AG10803 (cell line): ENCODE measurements at places on chromosomes 12 and 14.

DNA sequence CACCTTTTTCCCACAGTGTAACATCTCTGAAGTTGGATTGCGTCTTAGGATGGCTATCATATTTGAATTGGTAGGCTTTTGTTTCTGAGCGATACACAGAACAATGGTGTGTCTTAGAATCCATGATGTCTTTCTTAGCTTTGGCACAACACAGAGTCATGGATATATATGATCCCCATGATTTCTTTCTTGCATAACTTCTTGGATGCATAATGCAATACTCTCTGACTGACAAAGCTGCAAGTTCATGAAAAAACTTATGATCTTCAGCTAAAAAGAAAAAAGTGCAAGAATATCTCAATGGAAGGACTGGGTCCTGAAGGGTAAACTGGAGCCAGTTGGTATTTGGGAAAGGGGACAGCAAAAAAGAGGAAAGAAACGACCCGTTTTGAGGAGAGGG, 48.1 kb downstream of the VWF start:
- DNase-seq: no peak

DNA sequence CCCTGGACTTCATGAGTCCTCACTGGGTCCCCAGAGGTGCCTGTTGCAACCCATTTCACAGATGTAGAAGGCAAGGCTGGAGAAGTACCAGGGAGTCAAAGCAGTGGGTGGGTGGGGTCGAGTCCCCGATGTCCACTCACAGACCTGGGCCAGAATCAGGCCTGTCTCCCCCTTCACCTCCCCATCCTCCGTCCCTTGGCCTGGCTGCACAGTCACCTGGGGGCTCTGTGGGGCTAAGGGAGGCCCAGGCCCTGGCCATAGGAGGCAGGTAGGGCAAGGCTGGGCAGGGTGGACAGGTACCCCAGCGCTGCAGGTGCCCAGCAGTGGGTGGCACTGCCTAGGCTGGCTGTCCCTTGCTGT, 29.5 kb downstream of the RTL1 start:
- no peak for DNase-seq

- DNase-seq: no peak
Observed at GRCh38 chr12:128178565-128178964, 88.4 kb upstream of the TMEM132C start.

GRCh38 chr12:69026336-69026735, 93.4 kb upstream of the CPM start:
- no peak for DNase-seq

DNA sequence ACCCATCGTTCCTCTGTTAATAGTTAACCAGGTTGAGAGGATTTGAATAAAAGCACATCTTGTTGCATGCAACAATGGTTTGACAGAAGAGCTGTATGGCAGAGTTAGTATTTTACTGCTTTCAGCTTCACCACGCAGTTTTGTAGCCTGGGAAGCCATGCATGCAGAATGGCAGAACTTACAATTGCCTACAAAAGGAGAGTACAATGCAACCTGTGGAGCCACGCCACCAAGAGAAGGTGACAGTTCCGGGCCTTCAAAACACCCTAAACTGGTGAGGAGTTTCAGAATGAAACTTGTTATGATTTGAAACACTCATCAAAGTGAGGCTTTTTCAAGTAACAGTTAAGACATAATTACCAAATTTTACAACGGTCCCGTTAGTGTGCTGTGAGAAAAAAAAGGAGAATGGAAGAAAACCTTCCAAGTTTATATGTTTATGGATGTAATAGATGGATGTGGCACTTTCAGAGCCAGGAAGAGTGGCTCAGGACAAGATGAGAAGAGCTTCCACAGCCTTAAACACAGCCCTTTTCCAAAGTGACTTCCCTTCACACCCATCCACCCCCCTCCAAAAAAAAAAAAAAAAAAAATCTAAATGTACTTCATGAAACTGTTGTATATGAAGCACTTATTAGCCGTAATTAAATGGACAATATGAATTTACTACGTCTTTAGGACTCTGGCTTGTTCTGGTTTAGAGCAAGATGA, 158.7 kb downstream of the EGLN3 start:
- DNase-seq: no peak

DNA sequence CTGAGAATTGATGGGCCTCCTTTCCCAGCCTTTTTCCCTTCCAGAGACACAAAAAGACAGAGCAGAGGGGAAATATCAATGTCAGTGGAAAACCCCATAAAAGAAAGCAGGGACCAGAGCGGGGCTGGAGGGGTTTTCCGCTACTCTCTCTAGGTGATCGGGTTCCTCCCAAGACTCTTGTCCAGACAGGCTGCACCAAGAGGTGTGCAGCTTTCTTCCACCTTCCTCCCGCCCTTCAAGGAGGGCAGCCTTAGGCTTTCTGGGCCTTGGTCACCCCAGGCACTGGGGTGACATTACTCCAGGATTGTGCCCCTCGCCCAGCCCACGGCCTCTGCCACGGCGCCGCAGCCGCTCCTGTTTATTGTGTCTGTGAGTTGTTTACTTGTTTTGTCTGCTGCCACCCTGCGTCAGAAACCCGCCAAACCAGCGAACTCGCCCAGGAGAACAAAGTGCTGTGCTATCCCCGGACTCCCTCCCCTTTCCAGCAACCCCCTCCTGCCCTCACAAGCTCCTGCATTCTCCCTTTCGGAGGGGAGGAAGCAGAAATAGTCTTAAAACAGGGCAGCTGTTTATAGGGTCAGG, 6.7 kb upstream of the HOXC6 start:
- peak; percentile 66 for DNase-seq

DNA sequence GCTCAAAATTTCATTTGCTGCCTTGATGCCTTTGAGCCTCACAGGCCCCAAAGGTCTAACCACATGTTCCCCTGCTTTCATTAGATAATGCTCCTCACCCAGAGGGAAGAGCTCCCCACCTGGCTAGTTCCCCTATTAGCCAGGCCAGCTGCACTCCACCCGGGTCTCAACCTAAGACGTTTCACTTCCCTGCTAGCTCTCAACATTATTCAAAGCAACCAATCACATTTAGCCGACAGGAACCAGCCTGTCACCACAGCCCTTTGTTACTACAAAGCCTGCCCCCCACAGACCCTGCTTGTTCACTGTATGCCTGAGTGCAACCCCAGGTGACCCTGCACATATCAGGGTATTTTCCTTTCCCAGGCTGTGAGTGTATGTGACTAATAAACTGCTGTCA, 78.6 kb downstream of the SLC15A5 start:
- no peak for DNase-seq

DNA sequence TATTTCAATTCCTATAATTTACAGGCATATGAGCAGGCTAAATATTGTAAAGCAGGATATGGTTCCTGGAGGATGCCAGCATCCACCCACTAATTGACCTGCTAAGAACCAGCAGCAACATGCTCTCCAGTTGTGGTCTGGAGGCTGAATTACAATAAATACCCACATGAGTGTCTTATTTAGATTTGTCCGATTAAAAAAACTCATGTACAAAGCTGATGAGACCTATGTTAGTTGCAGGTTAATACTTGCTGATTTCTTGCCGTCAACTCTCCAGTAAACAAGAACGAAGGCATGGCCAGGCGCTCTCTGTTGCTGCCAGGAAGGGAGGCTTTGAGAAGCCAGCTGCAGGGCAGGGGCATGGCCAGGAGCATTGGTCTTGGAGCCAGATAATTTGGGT, 169.3 kb upstream of the PRICKLE1 start:
- DNase-seq: no peak

DNA sequence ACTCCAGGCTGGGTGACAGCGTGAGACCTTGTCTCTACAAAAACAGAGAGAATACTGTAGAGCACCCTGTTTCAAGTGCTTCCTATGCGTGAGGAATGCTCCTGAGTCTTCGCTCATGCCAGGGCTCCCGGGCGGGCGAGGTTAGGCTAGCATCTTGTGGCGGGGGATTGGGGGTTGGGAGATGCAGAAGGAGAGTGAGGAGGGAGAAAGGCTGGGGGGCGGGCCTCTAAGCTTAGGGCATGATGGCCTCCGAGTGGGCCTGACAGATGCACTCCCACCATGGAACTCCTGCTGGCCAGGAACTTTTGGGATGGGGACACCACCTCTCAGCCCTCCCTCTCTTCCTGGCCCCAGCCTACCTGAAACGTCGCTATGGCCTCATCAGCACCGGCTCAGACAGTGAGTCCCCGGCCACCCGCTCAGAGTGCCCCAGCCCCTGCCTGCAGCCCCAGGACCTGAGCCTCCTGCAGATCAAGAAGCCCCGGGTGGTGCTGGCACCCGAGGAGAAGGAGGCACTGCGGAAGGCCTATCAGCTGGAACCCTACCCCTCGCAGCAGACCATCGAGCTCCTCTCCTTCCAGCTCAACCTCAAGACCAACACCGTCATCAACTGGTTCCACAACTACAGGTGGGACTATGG, 27.3 kb downstream of the PHETA1 start:
- DNase-seq: no peak

DNA sequence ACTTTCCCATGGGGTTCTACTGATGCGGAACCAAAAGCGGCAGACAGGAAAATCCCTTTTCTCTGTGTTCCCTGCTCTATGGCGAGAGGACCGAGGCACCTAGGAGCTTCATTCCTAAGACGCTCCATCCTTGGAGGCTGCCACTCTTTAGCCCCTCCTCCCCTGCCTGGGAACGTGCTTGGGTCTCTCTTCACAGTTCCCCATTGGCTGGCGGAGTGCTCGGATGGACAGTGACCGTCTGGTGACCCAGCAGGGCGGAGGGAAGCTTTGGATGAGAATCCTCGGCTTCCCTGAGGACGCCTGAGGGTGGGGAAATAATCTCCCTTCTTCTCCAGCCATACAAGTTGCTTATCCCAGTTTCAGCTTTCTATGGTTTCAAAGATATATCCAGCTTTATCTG, 37.3 kb downstream of the KCNA5 start:
- no peak for DNase-seq

GRCh38 chr12:118874698-118875548, 106.4 kb upstream of the SRRM4 start:
- DNase-seq: no peak

DNA sequence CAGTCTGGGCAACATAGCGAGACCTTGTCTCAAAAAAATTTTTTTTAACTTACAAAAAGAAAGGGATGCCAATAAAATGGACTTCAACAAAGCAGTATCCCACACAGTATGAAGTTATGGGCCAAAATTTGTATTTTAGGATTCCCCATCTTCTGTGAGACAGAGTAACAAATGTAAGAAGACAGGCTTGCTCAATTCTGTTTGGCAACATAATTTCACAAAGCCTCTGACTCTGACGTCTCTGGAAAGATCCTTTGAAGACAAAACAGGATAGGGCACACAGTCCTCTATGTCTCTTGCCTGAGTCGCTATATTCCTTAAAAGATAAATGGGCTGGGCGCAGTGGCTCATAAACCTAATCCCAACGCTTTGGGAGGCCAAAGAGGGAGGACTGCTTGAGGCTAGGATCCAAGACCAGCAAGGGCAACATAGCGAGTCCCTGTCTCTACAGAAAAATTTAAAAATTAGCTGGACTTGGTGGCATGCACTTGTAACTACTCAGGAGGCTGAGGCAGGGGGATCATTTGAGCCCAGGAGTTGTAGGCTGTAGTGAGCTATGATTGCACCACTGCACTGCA, 1.1 kb upstream of the HOMEZ start:
- DNase-seq: peak; percentile 29

GRCh38 chr12:47367912-47368537, 288.3 kb upstream of the AMIGO2 start:
- DNase-seq: no peak

- no peak for DNase-seq
Observed at GRCh38 chr12:69837191-69837590, 12.2 kb downstream of the MYRFL start.

DNA sequence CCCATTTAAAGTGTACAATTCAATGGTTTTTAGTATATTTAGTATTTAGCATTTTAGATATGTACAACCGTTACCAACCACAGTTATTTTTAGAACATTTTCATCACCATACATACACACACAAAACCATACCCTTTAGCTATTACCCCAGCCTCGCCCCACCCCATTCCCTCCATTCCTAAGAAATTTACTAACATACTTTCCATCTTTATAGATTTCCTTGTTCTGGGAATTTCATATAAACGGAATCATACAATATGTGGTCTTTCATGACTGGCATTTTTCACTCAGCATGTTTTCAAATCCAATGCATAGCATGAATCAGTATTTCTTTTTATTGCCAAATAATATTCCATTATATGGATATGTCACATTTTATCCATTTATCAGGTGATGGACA, 101.5 kb downstream of the TAOK3 start:
- no peak for DNase-seq

GRCh38 chr14:96614481-96614881, 112.3 kb downstream of the PAPOLA start:
- no peak for DNase-seq

- peak; percentile 38 for DNase-seq
Observed at GRCh38 chr14:76920331-76921087, 94.3 kb downstream of the LRRC74A start.

- DNase-seq: no peak
Observed at GRCh38 chr12:9851927-9852326, 17.2 kb downstream of the CLEC2B start.

- no peak for DNase-seq
Observed at GRCh38 chr14:71695611-71696350, 236.4 kb upstream of the RGS6 start.

- no peak for DNase-seq
Observed at GRCh38 chr12:13375583-13376345, 179.2 kb downstream of the EMP1 start.

- no peak for DNase-seq
Observed at GRCh38 chr14:24959791-24960331, 90.1 kb downstream of the STXBP6 start.

GRCh38 chr12:124915239-124916236, 1.1 kb upstream of the UBC start:
- DNase-seq: peak; percentile 50

- DNase-seq: no peak
Observed at GRCh38 chr14:58332561-58332960, 34.2 kb downstream of the ARID4A start.

GRCh38 chr14:87351007-87351406, 642.0 kb downstream of the GALC start:
- no peak for DNase-seq

- DNase-seq: peak; percentile 80
Observed at GRCh38 chr12:108802101-108802961, 55.1 kb downstream of the SSH1 start.

- DNase-seq: no peak
Observed at GRCh38 chr12:77060883-77061240, 4.5 kb downstream of the E2F7 start.

DNA sequence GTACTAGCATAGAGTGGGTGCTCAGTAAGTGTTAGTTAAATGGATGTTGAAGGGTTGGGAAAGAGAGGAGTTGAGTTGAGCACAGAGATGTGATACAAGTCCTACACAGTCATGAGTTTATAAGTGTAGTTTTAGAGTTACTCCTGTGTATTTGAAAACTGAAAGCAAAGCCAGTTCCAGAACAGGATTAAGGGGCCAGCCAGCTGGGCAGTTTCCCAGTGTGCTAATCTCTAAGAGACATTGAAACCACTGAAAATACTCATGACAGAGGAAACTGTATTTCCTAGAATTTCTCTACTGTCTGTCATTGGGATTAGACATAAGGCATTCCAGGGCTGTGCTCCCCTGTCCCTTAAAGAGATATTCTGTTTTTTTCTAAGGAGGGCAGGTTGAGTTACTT, 101.0 kb downstream of the DERA start:
- DNase-seq: peak; percentile 58

- no peak for DNase-seq
Observed at GRCh38 chr12:46373301-46374296, 1.0 kb upstream of the SLC38A2 start.
